ENCODE measurements at places on chromosomes 5 and 9. TPM values are rescaled to one million over a fixed set of nuclear protein-coding genes. Genes with fewer than 3 reads are reported as not detected.

Gene ANAPC2
- total RNA-seq = 64.0 TPM

Gene WDR38
- not detected for total RNA-seq

Gene RAB3C
- not detected for total RNA-seq

Gene PCDHB14
- total RNA-seq = 0.31 TPM

Gene BARX1
- not detected for total RNA-seq

Gene SLC34A1
- total RNA-seq = not detected

Gene C5orf58
- not detected for total RNA-seq

All from HT-29 (cell line).